Suppressor macrophage (primary cell): ENCODE measurements at places on chromosomes 11 and 22.

- no peak for DNase-seq
Measured at GRCh38 chr11:8361206-8361605, 97.5 kb upstream of the LMO1 start.

GRCh38 chr22:46153930-46154329 is 3.6 kb downstream of the PPARA start:
- no peak for DNase-seq

- DNase-seq: no peak
Measured at GRCh38 chr22:33578752-33579151, 341.5 kb downstream of the LARGE1 start.

DNA sequence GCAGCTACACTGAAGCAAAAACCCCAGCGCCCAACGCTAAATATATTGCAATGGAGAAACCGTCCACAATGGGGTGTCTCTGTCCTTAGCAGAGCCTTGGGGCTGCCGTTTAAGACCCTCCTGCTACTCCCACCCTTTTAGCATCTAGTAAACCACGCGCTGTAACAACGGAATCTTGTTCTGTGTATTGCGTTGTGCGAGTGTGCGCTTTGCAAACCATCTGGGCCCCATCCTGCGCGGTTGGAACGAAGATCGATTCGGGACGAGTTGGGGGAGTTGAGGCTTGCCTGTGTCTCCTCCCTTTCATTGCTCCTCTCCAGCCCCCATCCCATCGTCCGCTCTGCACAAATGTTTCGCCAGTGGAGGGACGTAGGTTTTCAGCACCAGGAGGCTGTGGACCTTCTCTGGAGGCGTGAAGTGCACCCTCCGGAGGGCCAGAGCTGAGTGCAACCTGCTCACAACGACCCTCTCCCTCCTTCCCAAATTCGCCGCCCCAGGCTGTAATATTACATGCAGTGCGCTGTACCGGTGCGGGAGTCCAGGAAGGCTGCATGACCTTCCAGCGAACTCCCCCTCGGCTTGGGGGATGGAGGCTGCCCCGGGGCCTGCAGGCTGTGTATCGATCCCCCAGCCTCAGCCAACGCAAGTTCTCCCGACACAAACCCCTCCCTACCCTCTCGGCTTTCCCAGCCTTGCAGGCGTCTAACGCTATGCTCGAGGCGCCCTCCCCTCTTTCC is 1.6 kb upstream of the KMT2A start:
- peak; percentile 32 for DNase-seq

DNA sequence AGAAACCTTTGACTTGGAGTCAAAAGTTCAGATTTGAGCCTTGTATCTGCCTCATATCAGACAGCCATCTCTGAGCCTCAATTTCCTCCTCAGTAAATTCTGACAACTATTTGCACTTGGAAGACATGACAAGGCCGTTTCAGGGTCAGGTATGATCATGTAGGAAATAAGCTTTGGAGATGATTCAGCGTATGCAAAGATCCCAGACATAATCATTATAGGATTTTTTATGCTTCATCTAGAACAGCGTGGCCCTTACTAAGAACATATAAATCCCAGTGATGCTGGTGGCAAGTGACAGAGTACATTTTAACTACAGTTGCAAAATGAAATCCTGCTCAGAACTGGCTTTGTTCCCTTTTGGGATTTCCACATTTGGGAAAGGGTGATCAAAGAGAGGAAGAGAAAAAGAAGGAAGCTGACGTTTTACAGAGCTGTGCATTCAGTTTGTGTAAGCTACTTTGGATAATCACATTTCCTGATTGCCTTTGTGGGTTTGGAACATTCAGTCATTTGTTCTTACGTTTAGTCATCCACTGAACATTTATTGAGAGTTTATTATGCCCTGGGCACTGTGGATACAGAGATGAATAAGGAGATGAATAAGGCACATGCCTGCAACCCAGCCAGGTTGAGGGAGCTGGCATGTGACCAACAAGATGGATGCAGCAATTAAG is 81.9 kb upstream of the HEPHL1 start:
- peak; percentile 55 for DNase-seq

DNA sequence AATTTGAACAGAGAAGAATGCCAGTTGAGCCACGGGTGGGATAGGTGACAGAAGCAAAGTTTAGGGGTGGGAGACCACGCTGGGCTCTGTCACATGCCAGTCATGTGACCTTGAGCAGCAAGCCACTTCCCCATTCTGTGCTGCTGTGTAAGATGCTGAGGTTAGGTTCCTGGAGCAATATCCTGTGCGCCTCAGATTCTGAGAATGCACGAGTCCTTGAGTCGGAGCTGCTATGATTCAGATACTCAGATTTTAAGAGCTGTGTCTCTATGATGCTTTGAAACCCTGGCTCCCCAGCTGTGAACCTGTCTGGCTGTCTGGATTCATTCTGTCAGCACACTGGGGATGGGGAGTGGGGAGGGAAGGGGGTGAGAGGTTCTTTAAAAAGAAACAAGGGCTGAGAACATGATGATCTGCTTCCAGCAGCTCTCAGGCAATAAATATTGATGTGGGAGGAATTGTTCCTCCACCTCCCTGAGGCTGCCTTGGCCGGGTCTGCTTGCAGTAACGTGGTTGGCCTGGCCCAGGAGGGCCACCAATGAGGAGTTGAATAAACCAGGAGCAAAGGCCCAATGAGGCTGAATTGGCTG is 24.0 kb downstream of the SLCO2B1 start:
- peak; percentile 96 for DNase-seq

- DNase-seq: no peak
Measured at GRCh38 chr11:20260307-20260706, 100.0 kb upstream of the DBX1 start.

DNA sequence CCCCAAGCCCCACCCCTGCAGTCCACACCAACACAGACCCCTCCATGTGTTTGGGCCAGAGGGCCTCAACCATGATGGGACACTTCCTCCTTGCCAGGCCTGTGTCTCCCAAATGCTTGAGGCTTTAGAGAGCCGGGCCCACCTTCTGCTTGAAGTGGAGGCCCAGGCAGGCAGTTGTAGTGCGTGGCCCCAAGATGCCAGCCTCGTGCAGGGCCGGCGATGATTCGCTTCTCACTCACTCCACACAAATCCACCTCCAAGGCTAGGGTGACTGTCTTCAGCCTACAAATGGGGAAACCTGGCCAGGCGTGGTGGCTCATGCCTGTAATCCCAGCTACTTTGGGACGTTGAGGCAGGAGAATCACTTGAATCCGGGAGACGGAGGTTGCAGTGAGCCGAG is 5.7 kb downstream of the PRR5 start:
- DNase-seq: no peak

DNA sequence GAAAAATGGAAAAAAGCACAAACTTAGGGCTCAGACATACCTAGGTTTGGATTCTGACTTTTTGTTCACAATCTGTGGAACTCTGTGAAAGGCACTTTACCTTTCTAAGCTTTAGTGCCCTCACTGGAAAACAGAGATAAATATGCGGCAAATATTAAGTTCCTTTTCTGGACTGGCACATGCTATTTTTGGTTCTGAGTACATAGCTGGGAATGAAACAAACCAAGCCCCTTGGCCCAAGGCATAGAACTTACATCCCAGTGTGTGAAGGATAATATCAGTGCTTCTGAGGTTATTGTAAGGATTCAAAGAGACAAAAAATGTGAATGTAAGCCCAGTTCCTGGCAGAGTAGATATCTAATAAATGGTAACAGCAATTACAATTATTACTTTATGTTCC is 227.5 kb downstream of the ADAMTS15 start:
- DNase-seq: no peak

DNA sequence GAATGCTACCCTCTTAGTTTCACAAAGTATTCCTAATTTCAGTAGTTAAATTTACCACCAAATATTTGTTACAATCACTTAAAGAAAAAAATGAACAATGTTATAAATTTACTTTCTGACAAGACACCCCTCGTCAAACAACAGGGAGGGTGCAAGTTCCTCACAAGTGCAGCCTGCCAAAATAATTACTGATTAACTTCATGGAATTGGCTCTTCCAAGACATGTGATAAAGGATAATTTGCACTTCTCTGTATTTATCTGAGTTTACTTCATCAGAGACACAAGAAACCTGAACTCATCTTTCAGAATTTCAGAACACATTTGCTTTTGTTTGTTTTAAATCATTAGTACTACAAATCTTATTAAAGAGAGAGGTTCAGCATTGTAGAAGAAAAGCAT is 66.5 kb downstream of the LARGE2 start:
- DNase-seq: no peak

DNA sequence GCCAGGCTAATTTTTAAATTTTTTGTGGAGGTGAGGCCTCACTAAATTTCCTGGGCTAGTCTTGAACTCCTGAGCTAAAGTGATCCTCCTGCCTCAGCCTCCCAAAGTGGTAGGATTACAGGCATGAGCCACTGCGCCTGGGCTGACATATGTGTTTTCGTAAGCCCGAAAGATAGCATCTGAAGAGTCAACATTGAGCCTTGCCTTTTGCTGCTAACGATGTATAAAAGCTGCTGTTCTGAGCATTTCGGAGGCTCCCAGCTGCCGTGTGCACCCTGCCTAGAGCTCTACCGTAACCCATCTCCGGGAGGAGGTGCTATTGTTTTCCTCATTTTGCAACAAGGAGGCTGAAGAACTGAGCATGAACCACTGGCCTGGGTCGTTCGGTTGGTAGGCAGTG is 18.1 kb upstream of the PPP6R3 start:
- no peak for DNase-seq

DNA sequence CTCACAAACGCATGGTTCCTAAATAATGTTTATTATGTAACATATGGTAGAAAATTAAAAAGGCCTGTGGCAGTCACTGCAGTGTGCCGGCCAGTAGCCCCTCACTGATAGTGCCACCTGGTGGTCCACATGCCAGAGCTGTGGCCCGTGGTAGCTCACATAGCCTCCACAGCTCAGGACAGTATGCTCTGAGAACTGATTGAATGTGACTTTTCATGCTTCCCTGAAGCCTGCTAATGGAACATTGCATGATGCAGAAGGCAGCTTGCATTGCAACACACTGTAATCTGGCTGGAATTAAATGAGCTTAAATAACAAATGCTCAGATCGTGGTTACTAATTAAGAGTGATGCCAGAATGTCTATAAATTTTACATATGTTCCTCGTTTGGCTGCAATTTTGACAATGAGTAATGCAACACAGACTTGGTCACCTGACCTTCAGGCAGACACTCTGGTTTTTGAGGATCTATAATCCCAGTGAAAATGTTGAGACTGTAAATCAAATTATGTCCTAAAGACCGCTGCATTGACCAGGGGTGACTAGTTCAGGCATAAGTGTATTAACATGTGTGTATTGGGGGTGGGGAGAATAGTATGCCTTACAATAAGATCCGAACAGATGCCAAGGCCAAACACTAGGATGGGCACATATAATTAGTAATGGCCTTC is 566.4 kb downstream of the METTL15 start:
- DNase-seq: no peak

DNA sequence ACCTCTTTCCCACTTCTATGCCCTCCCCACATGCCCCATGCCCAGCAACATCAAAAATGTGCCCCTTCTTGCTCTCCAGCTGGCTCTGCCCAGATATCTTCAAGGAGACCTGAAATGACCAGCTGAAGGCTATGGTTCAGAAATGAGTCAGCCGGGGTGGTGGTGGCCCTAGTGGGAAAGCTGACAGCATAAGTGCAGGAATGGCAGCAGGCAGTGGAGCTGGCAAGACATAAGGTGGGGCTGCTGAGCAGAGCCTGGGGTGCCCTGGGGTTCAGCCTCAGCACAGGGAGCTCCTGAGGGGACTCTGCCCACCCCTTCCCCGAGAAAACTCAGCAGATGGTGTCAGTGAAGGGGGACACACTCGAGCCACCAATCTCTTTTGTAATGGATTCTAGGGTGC is 593.4 kb downstream of the BUD13 start:
- no peak for DNase-seq

DNA sequence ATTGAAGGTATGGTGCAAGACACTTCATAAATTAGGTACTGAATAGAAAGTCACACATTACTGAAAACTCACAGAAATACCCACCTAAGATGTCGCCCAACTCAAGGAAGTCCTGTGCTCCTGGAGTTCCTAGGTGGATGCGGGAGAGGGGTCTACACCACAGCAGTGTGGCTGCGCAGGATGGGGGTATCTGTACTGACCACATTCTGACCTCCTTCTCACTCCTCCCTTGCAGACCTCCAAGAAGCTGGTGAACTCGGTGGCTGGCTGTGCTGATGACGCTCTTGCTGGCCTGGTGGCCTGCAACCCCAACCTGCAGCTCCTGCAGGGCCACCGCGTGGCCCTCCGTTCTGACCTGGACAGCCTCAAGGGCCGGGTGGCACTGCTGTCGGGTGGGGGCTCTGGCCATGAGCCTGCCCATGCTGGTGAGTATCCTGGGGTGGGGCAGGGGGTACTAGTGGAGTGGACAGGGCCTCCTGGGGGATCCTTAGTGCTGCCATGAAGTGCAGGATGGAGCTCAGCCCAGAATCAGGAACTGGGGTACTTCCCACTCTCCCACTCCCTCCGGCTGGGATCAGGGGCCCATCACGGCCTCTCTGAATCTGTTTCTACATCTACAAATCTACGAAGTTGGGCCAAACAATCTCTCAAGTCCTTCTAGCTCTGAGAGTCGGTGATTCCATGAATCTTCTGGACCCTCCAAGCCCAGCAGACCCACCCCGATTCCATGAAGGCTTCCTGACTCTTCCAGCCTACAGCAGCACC is 4.9 kb downstream of the TKFC start:
- DNase-seq: peak; percentile 49

- DNase-seq: no peak
Measured at GRCh38 chr11:34513682-34514449, at the start of gene ELF5. ELF5 (minus strand) TSS chr11:34513794; CDS start chr11:34505749, 8,045 bp downstream.

DNA sequence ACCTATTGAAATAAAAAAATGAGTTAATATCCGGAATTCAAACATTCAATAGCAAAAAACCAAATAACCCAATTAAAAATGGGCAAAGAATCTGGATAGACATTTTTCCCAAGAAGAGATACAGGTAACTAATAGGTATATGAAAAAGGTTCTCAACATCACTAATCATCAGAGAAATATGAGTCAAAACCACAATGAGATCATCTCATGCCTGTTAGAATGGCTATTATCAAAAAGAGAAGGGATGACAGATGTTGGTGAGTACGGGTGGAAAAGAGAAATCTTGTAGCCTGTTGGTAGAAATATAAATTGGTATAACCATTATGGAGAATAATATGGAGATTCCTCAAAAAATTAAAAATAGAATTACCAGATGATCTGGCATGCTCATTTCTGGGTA is 26.9 kb upstream of the OR6M1 start:
- no peak for DNase-seq

GRCh38 chr11:3004481-3004880 is 12.4 kb upstream of the NAP1L4 start:
- DNase-seq: no peak

DNA sequence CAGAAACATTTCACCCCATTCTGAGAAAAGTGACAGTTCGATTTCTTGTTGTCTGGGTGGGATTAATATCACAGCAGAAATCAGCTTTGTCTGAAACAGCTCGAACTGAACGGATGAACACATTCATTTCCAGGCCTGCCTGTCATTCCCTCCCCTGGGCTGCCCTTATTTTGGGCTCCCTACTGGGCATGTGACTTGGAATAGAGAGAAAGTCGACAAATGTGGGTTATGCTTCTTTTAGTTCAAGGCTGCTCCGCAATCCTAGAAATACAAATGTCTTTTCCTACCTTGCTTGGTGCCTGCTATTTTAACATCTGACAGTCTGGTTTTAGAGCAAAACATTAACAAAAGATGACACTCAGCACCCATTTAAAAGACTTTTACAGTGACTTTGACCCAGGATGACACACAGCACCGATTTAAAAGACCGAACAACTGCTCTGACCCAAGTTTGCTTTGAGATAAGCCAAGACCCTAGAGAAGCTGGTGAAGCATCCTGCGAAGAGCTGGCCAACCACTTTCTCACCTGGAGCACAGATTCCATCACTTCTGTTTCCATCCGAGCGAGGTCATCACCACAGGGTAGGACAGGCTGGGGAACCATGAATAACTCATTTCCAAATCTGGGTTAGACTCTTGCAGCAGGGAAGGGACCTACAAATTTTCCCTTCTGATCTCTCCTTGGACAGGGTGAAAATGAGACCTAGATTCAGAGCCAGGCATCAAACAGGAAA is 13.1 kb downstream of the CLMP start:
- no peak for DNase-seq
